ENCODE measurements at places on chromosomes 3 and 15. TPM values are rescaled to one million over a fixed set of nuclear protein-coding genes. Genes with fewer than 3 reads are reported as not detected.

- DNase-seq = no peak
Measured at GRCh38 chr3:172177046-172177445, 137.7 kb downstream of the FNDC3B start.

GRCh38 chr3:196813903-196814302 lies 53.8 kb upstream of the SENP5 start:
- DNase-seq = no peak

GRCh38 chr15:67096546-67097294 lies 31.3 kb downstream of the SMAD3 start:
- DNase-seq = no peak

DNA sequence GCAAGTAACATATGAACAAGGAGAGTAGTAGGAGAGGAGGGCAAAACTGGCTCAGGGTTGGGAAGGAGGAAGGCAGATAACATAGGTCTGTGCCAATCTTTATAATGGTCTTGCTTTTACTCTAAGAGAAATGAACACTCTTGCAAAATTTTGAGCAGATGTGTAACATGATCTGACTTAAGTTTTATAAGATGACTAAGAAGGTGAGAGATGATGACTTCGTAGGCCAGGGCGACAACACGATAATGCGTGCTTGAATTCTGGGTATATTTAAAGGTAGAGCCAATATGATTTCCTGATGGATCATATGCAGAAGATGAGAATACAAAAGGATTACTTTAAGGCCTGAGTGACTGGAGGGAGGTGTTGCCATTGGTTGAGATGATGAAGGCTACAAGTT lies 265.4 kb upstream of the KCNMB2 start:
- DNase-seq = no peak

GRCh38 chr3:172929451-172929850 lies 178.9 kb downstream of the ECT2 start:
- no peak for DNase-seq

GRCh38 chr3:151625086-151625485 lies 108.6 kb upstream of the AADACL2 start:
- no peak for DNase-seq

DNA sequence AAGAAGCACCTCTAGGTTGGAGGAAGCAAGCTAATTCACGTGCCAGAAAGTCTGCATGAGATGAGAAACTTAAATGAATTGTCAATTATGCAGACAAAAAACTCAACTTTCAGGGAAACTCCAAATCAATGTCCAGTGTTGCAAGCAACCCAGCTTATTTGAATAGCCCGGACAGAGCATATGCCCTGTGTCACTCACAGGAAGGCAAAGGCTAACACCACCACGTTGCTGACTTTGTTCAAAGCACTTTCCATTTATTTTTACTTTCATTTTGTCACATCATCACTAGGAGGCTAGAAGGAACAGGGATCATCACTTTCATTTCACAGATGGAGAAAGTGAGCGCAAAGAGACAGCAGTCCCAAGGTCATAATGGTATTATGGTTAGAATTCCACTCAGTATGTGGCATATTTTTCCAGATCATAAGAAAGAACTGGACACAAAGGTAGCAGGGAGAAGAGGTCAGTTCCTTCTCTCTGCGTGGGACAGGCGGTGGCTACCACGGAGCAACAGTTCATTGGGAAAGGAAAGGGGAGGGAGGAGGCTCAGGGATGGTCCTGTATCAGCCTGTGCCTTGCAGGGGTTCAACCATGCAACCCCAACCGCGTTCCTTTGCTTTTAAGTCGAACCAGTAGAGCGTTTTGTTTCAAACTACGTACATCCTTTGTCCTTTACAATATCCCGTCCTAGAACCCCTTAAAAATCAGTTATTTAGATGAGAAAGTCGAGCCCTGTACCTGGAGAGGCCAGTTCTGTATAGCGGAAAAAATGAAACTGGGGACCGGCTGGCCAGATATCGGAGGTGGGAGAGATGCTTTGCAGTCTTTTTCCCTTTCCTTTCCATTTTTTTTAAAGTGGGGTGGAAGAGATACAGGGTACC lies 1.1 kb downstream of the HEG1 start:
- peak; percentile 49 for DNase-seq

- no peak for DNase-seq
Measured at GRCh38 chr15:64100958-64101357, 5.2 kb downstream of the SNX1 start.

- no peak for DNase-seq
Measured at GRCh38 chr3:23781051-23781450, 24.7 kb upstream of the UBE2E1 start.

DNA sequence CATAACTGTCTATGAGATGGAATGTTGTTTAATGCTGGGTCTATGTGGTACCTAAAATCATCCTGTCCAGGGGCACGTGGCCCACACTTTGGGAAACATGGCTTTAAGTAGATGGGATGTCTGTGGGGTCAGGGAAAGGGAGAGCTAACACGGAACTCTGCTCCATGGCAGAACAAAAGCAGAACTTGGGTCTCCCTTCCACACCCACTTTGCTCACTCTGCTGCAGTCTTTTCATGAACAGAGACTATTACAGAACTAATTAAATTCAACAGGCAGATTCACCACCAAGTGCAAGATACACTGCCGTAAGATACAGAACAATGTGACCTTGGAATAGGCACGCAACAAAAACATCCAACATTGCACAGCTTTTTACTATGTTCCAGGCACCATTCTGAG lies 28.2 kb downstream of the POPDC2 start:
- no peak for DNase-seq

The MUSTN1 gene
- 2.8 TPM for polyA plus RNA-seq

The RASGRP1 gene
- polyA plus RNA-seq = 2.9 TPM
